Activated T-cell treated with anti-CD3 and anti-CD28 coated beads for 1 hour (primary cell): ENCODE measurements at places on chromosomes 6 and 20.

- DNase-seq, result no peak
These were observed 42.8 kb upstream of the PSMF1 start for GRCh38 chr20:1075616-1076015.

GRCh38 chr6:3755637-3756545, 4.4 kb upstream of the PXDC1 start:
- no peak for DNase-seq

DNA sequence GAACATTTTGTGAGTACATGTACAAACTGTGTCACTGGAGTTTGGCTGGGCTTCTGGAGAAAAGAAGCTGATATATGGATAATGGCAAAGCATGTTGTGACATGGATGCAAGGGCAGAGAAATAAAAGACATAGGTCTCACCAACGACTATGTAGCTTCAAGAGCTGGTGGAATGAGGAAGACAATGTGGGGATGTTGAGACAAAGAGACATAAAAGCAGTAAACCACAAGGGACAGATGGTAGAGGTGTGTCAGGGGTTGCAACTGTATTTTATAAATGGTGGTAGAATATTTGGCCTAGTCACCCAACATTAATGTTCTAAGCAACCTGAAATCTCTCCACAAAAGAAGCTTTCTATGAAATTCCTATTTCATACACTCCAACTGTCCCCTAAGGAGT, 199.0 kb downstream of the KCNQ5 start:
- DNase-seq, result no peak

DNA sequence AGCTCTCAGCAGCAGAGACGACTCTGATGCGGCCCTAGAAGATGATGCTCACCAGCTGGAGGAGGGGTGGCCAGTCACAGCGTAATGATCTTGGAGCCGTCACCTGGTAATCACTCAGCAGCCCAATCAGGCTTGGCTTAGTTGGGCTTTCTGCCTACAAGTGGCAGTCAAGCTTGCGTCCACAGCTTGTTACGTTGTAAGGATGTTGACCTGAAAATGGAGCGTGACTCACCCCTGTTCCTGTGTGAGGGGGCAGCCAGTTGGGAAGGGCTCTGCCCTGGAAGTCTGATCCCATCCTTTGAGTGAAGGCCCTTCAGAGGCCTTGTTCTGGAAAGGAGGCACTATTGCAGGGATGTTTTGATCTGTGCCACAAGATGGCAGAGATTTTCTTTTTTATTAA, 49.8 kb downstream of the SPATA2 start:
- no peak for DNase-seq

DNA sequence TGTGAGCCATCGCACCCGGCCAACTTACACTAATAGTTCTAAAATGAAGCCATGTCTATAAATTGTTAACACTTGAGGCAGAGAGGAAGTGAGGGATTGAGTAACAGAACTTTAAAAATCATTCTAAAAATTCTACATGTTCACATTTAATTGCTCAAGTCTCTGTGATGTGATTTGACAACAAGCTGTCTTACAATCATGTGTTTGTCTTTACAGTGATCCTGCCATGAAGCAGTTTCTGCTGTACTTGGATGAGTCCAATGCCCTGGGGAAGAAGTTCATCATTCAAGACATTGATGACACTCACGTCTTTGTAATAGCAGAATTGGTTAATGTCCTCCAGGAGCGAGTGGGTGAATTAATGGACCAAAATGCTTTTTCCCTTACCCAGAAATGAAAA, 23.6 kb downstream of the GTF2H5 start:
- no peak for DNase-seq

DNA sequence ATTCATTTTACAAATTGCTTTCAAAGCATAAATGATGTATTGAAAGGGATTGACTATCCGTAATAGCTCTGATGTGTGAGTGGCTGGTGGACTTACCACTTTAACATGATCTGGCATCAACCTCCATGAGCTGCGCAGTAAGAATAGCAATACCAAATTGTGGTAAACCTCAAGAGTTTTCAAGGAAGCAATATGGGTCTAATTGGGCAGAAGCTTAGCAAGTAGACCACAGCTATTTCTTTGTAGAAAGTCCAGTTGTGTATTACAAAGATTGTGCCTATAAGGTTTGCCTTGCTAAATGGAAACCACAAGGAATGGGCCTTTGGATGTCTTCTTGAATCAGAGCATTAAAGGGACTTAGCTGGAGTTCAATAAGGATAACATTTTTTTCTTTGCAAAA, 736.6 kb downstream of the KIF16B start:
- DNase-seq, result no peak

- no peak for DNase-seq
These were observed 66.4 kb downstream of the OLIG3 start for GRCh38 chr6:137427656-137428290.

GRCh38 chr20:8639112-8639778, 429.6 kb upstream of the PLCB4 start:
- DNase-seq, result no peak

DNA sequence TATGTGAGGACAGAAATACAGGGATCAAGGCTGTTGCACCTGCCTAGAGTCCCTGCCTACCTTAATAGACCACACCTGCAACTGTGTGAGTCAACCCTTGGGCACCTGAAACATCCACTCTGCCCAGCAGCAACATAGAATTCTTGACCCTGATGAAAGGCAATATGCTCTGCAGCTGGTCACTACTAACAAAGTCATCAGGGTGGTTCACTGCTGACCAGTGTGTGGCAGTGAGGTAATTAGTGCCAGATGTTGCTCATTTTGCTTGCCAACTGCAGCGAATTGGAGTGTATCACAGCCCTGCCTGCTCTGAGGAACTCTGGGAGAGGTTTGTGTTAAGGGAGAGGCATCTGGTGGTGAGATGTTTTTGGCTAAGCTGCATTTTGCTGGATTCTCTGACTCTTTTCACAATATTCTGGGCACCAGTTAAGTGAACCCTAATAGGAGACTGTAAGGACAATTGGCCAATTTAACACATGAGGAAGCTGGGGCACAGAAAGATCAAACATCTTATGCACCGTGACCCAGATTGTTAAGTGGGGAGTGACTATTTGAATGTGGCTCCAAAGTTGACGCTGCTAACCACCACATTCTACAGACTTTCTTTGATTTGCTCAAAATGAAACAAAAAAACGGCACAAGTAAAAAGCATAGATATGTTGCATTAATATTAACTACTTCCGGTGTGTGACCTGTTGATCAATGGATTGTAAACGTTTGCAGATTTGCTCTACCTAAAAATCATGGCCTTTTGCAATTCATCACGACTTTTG, 61.9 kb upstream of the OPRM1 start:
- DNase-seq, result no peak

- no peak for DNase-seq
These were observed 1379.2 kb upstream of the DEFB115 start for GRCh38 chr20:29878281-29878741.

DNA sequence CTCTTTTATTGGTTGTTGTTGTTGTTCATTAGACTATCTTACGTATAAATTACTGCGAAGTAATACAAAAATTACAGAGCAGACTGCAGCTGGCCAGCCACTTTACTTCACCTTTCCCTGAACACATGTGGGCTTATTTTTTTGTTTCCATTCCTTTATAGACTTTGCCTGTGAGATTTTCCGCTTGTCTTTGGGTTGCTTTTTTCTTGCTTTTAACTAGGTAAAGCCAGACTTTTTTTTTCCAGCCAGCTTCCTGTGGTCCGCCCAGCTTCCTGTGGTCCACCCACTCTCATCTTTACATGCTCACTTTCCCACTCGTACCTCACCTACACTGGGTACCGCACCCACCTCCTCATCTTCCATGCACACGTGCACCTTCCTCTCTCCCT, 79.0 kb downstream of the IPCEF1 start:
- no peak for DNase-seq

- DNase-seq, result no peak
These were observed 123.6 kb downstream of the ISM1 start for GRCh38 chr20:13344671-13345070.

GRCh38 chr6:1894954-1895353, 285.2 kb downstream of the FOXC1 start:
- no peak for DNase-seq

GRCh38 chr20:25352746-25353145, 37.9 kb downstream of the ABHD12 start:
- no peak for DNase-seq

DNA sequence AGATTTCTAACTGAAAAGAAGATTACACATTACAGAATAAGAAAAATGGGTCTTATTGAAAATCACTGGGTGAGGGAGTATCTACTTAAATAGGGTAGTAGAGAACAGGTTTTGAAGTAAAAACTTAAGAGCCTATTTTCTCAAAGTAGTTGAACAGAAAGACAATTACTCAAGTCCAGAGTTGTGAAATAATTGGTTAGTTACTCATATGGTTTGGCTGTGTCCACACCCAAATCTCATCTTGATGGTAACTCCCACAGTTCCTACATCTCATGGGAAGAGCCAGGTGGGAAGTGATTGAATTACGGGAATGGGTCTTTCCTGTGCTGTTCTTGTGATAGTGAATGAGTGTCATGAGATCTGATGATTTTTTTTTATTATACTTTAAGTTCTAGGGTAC, 1035.3 kb upstream of the GJE1 start:
- DNase-seq, result no peak

GRCh38 chr6:45477790-45478189, 100.1 kb upstream of the SUPT3H start:
- DNase-seq, result no peak

DNA sequence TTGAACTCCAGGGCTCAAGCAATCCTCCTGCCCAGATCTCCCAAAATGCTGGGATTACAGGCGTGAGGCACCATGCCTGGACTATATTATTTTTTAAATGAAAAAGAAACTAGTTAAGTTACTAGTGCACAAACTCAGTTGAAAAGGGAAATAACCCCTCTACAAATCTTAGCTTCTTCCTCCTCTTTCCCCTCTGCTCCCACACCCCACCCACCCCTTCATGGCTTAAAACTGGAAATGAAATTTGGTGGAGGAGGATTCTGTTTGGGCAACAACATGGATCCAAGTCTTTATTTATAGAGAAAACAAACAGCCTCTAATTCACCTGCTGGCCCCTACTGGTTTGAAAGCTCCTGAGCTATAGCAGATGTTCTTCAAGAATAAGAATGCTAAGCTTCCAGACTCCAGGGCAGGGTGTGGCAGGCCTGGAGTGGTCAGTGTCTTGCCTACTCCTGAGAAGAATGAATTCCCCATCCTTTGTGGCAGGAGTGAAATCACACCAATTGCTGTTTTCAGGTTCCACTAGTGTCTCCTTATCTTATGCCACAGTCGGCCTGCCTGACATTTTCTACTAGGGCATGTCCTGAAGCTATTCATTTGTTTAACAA, 73.5 kb downstream of the ZFP64 start:
- no peak for DNase-seq

DNA sequence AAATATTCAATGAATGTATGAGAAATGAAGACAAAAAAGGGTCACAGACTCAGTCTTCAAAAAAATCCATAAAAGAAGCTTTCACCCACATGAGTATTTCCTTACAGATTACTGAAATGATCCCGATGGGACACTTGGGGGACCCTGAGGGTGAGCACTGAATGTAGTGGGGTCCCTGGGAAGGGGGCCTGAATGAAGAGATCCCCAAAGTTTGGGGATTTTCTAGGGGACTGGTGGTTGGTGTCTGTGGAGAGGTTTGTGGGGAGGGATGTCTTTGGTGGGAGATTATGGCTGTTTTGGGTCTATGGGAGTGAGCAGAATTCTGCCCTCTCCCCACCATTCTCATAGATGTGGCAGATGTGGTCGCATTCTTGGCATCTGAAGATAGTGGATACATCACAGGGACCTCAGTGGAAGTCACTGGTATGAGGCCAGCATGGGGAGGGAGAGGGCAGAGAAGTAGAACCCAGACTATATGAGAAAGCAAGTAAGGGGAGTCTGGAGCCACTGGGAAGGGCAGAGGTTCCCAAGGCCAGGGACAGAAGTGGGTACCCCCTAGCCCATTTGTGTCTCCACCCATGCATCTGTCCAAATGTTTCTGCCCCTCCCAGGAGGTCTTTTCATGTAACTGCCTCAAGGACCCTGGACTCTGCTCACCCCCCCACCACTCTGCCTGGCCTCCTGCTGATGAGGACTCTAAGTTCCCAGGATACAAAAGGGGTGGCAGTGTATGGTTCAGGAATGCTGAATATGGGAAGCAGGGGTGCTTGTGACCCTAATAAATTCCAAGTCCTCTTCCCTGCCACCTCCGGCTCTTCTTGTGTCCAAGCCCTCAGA, 1.8 kb downstream of the HSD17B8 start:
- no peak for DNase-seq

- DNase-seq, result no peak
These were observed 538.3 kb upstream of the BTBD3 start for GRCh38 chr20:11379257-11380011.

GRCh38 chr6:168708984-168709383, 268.0 kb downstream of the SMOC2 start:
- no peak for DNase-seq

DNA sequence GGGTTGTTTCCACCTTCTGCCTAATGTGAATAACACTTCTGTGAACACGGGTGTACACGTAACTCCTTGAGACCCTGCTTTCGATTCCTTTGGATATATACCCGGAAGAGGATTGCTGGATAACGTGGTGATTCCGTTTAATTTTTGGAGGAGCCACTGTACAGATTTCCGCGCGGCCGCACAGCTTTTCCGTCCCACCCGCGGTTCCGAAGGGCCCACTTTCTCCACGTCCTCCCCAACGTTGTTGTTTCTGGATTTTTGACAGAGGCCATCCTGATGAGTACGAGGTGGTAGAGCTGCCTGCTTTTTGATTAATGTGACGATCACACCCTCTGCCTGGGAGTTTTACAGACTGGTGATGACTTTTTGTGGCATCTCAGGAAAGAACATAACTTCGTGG, 114.0 kb downstream of the MYLK4 start:
- DNase-seq, result no peak

- no peak for DNase-seq
These were observed 5.0 kb upstream of the SLC12A5 start for GRCh38 chr20:46023999-46024398.

GRCh38 chr6:89944181-89944755, 50.0 kb downstream of the GJA10 start:
- DNase-seq, result no peak

DNA sequence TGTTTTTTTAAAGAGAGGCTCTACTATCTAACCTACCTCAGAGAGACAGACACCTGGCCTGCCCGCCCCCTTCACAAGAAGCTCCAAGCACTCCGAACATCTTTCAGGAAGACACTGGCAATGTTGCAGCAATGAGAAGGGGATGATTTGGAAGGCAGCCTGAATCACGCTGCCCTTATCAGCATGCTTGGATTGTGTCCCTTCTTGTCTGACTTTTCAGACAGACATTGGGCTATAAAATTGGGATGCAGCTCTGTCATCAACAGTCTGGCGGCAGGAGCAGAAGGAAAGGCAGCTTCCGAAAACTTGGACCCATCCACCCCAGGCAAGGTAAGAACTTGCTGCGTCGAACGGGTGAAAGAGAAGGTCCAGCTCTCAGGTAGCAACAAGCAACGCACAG, 56.0 kb downstream of the CDK5RAP1 start:
- no peak for DNase-seq

DNA sequence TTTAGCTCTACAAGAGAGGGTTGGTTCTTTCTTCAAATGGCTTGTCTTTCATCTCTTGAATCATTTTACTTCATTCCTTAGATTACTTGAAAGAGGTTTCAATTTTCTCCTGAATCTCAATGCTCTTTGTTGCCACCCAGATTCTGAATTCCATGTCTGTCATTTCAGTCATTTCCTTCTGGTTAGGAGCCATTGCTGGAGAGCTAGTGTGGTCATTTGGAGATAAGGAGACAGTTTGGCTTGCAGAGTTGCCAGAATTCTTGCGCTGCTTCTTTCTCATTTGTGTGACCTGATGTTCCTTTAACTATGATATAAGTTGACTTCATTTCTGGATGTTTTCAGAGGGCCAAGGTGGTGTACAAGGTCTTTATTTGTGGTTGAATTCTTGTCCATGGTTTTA, 157.8 kb downstream of the SLC22A3 start:
- DNase-seq, result no peak
